Ovary (tissue), 10 donors: ENCODE measurements at places on chromosomes 6 and 20.

DNA sequence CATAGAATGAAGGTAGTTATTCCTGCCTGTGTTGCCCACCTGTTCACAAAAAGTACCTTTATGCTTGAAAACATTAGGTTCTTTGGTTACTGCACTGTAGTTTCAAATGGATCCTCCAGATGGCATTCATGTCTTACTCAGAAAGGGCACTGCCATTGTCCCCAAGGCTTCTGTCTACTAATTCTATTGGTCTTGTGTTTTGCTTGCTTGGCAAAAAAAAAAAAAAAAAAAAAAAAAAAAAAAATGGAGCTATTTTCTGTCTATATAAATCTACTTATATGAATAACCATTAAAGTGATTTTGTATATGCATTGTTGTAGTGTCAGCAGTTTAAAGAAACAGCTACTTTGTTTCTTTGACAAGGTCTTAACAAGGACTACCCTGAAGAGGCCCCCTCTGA is 12.7 kb upstream of the EFHC1 start:
- no peaks in the 10 kb centered on the region for H3K36me3 ChIP-seq
- H3K27me3 ChIP-seq: no peaks in the 10 kb centered on the region
- no peaks in the 10 kb centered on the region for H3K4me1 ChIP-seq

- H3K4me3 ChIP-seq: peak overlapping the region; percentile 41
- peaks cover 4% of the 10 kb centered on the region for H3K4me1 ChIP-seq
- H3K36me3 ChIP-seq: no peaks in the 10 kb centered on the region
- DNase-seq: peak; percentile 50
Observed at GRCh38 chr20:31605902-31606803, 1.1 kb downstream of the ID1 start.

GRCh38 chr6:134138226-134138975 is 86.0 kb upstream of the SLC2A12 start:
- no peak overlapping the region for H3K27ac ChIP-seq
- H3K4me1 ChIP-seq: no peaks in the 10 kb centered on the region
- H3K4me3 ChIP-seq: no peak overlapping the region
- DNase-seq: no peak
- no peaks in the 10 kb centered on the region for H3K27me3 ChIP-seq

- no peaks in the 10 kb centered on the region for H3K36me3 ChIP-seq
- no peaks in the 10 kb centered on the region for H3K4me1 ChIP-seq
- no peak for DNase-seq
- H3K4me3 ChIP-seq: no peak overlapping the region
- H3K27ac ChIP-seq: no peak overlapping the region
- no peaks in the 10 kb centered on the region for H3K27me3 ChIP-seq
Observed at GRCh38 chr20:22429175-22430153, 154.9 kb downstream of the FOXA2 start.

GRCh38 chr6:43077981-43078511 is 1.9 kb downstream of the PTK7 start:
- H3K27me3 ChIP-seq: no peaks in the 10 kb centered on the region
- H3K27ac ChIP-seq: no peak overlapping the region
- DNase-seq: no peak
- no peaks in the 10 kb centered on the region for H3K36me3 ChIP-seq
- peaks cover 18% of the 10 kb centered on the region for H3K4me1 ChIP-seq

- no peak overlapping the region for H3K4me3 ChIP-seq
- H3K4me1 ChIP-seq: peaks cover 12% of the 10 kb centered on the region
- no peak overlapping the region for H3K27ac ChIP-seq
- no peaks in the 10 kb centered on the region for H3K36me3 ChIP-seq
- H3K27me3 ChIP-seq: no peaks in the 10 kb centered on the region
- DNase-seq: peak; percentile 35
Observed at GRCh38 chr6:112218563-112218962, 35.8 kb downstream of the LAMA4 start.

GRCh38 chr6:113713665-113714064 is 143.5 kb upstream of the MARCKS start:
- no peaks in the 10 kb centered on the region for H3K36me3 ChIP-seq
- no peaks in the 10 kb centered on the region for H3K27me3 ChIP-seq
- H3K4me3 ChIP-seq: no peak overlapping the region
- DNase-seq: no peak
- H3K27ac ChIP-seq: no peak overlapping the region
- no peaks in the 10 kb centered on the region for H3K4me1 ChIP-seq

GRCh38 chr6:37550191-37550831 is 50.6 kb upstream of the CCDC167 start:
- no peak for DNase-seq
- H3K4me3 ChIP-seq: no peak overlapping the region
- H3K36me3 ChIP-seq: no peaks in the 10 kb centered on the region
- no peak overlapping the region for H3K27ac ChIP-seq

DNA sequence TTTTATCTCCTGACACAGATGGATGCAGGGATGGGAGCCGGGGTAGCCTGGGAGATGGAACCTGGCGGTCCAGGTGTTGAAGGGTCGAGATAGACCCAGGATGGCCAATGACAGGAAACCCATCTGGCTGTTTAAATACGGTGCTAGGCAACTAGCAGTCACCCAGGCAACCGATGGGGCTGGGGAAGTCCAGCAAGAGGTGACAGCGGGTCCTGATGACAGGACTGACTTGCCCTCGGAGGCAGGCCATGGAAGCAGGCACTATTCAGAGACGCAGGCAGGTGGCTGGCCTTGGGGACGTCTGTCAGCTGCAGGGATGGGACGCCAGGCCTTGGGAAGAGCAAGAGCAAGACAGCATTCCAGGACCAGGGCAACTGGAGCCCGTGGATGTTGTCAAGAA is 135.4 kb upstream of the RALGAPA2 start:
- no peak for DNase-seq
- no peak overlapping the region for H3K27ac ChIP-seq
- no peaks in the 10 kb centered on the region for H3K27me3 ChIP-seq
- no peaks in the 10 kb centered on the region for H3K4me1 ChIP-seq

- no peak for DNase-seq
- H3K4me3 ChIP-seq: no peak overlapping the region
- no peaks in the 10 kb centered on the region for H3K36me3 ChIP-seq
- H3K27me3 ChIP-seq: no peaks in the 10 kb centered on the region
- no peak overlapping the region for H3K27ac ChIP-seq
Observed at GRCh38 chr6:29875257-29875656, 47.6 kb downstream of the HLA-G start.

DNA sequence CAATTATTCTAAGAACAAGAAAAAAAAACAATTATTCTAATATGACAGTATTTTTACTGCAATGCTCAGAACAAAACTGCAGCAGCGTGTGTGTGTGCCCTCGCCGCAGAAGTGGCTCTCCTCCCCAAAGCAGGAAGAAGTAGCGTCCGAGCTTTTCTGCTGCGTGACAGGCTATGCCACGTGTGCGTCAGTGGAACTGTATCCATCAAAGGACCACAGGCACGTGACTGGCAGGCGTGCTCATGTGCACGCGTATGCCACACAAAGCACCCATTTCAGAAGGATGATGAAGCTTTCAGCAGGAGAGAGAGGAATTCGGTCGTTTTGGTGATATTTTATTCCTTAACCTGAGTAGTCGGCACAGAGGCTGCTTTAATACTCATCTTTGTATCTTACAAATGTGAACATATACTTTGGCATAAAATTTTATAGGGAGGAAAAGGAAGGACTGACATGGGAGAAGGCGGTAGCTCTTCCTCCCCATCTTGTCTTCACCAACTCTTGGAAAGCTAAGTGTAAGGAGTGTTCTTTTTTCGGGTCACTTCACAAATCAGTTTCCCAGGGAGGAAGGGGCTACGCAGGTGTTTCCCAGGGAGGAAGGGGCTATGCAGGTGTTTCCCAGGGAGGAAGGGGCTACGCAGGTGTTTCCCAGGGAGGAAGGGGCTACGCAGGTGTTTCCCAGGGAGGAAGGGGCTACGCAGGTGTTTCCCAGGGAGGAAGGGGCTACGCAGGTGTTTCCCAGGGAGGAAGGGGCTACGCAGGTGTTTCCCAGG is 3.4 kb downstream of the TCFL5 start:
- no peak overlapping the region for H3K27ac ChIP-seq
- peaks cover 7% of the 10 kb centered on the region for H3K4me1 ChIP-seq
- DNase-seq: no peak
- no peaks in the 10 kb centered on the region for H3K27me3 ChIP-seq

DNA sequence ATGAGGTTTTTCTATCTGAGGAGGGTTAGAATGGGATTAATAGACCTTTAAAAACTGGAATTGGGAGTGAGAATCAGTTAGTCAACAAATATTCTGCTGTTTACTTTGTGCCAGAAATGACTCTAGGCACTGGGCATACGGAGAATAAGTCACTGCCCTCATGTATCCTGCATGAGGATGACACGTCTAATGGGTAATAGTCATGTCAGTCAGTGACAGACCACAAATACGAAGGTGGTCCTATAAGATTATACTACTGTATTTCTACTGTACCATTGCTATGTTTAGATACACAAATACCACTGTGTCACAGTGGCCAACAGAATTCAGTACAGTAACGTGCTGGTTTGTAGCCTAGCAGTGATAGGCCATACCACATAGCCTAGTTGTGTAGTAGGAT is 30.7 kb downstream of the ZFAND3 start:
- no peak for DNase-seq
- no peak overlapping the region for H3K27ac ChIP-seq
- H3K36me3 ChIP-seq: no peaks in the 10 kb centered on the region
- no peaks in the 10 kb centered on the region for H3K27me3 ChIP-seq

DNA sequence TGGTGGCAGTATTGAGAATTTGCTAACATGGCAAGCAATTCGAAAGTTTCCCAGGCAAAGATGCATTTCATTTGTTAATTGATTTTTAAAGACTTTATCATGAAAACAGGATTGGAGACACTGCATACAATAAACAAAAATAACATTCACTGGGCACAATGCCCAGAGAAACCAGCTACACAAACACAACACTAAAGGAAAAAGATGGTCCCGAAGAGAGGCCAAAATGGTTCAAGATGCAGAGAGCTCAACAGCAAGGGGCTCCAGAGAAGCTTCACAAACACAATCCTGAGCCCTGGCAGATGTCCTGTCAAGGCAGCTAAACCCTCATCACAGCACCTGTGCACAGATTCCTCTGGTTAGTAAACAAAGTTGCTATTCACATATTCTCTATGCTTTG is 79.3 kb downstream of the INSM1 start:
- no peak overlapping the region for H3K27ac ChIP-seq
- no peak overlapping the region for H3K4me3 ChIP-seq
- H3K36me3 ChIP-seq: no peaks in the 10 kb centered on the region
- peaks cover 3% of the 10 kb centered on the region for H3K4me1 ChIP-seq

DNA sequence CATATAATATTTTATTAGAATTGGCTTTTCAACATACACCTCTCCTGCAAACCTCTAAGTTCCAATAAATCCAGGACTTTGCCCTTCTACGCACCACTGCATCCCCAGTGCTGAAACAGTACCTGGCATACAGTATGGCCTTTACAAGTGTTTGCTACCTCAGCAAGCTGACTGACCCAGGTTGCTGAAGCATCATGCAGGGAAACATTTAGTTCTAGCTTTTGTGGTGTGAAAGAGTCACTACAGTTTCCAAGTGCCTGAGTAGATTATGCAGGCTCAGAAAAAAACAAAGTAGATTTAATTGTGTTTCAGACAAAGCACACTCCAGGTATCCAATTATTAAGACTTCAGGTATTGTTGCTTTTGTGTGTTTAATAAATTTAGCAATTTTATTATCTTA is 614.2 kb upstream of the NRSN1 start:
- no peak overlapping the region for H3K4me3 ChIP-seq
- DNase-seq: no peak
- H3K27ac ChIP-seq: no peak overlapping the region

DNA sequence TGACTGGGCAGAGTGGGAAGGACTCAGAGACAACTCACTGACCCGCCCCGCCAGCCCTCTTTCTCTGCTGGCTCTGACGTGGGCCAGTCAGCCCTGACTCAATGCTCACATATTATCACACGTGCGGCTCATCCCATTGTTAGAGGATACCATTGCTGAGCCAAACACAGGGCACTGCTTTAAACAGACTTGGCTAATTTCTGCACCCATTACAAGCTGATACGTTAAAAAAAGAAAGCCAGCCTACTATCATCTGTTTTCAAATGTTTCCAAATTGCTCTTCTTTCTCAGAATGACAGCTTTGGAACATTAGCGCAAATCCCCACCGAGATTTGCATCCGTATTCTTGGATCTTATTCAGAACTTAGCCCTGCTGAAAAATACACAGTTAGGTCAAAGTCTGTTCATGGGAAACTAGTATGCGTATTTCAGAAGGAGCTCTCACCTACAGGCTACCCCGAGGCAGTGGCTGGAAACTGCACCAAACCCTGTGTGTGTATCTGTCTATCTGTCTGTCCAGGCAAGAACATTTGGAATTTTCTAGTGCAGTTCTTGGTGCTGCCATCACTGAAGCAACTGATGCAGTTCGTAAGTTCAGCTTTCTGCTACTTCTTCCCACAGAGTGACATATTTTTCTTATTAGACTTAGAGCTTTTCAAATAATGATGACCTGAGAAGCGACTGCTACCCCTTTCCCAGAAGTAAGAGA is 32.8 kb downstream of the RAMACL start:
- H3K36me3 ChIP-seq: no peaks in the 10 kb centered on the region
- H3K27ac ChIP-seq: no peak overlapping the region
- no peaks in the 10 kb centered on the region for H3K27me3 ChIP-seq

DNA sequence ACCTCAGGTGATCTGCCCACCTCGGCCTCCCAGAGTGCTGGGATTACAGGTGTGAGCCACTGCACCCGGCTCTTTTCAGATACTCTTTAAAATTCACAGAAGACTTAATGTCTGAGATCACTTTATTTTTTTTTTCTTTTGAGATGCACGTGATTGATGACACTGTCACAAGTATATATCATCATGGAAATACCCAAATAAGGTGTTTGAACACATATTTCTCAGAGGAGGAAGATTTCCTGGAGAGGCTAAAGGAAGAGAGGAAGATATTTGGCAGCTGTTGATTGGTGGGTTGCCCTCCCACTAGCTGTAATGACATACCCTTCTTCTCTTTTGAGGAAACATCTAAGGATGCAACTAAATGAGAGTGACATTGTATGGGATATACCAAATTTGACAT is 225.9 kb upstream of the CITED2 start:
- H3K36me3 ChIP-seq: no peaks in the 10 kb centered on the region
- no peak overlapping the region for H3K4me3 ChIP-seq
- no peak overlapping the region for H3K27ac ChIP-seq

- no peaks in the 10 kb centered on the region for H3K36me3 ChIP-seq
- peaks cover 4% of the 10 kb centered on the region for H3K4me1 ChIP-seq
- H3K27me3 ChIP-seq: no peaks in the 10 kb centered on the region
Observed at GRCh38 chr20:6006603-6006949, 47.3 kb downstream of the LRRN4 start.

GRCh38 chr6:53894091-53894490 is 99.3 kb downstream of the LRRC1 start:
- DNase-seq: no peak
- H3K4me3 ChIP-seq: no peak overlapping the region
- H3K36me3 ChIP-seq: no peaks in the 10 kb centered on the region
- H3K27me3 ChIP-seq: no peaks in the 10 kb centered on the region
- no peak overlapping the region for H3K27ac ChIP-seq

DNA sequence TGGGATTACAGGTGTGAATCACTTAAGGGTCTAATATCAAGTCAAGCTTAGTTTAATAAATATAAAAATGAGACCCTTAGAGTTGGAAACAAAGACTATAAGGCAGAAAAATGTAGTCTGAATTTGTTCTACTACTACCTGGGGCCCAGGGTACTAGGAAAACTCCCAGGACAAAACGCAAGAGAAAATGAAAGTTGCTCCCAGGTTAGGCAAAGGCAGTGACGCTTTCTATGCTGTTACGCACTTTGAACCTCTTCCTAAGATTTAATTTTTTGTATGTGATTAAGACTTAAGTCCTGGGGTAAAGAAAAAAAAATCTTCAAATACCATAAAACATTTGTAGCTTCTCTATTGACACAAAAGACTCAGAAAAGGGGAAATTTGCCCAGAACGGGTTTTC is 17.3 kb downstream of the DSP start:
- no peak for DNase-seq
- H3K4me1 ChIP-seq: no peaks in the 10 kb centered on the region
- H3K4me3 ChIP-seq: no peak overlapping the region
- no peaks in the 10 kb centered on the region for H3K36me3 ChIP-seq
- no peaks in the 10 kb centered on the region for H3K27me3 ChIP-seq
